ENCODE measurements at places on chromosomes 3 and 15. TPM values are rescaled to one million over a fixed set of nuclear protein-coding genes. Genes with fewer than 3 reads are reported as not detected.

GRCh38 chr3:177823701-177824189 lies 626.5 kb upstream of the TBL1XR1 start:
- no peaks in the 10 kb centered on the region for H3K27me3 ChIP-seq
- H3K27ac ChIP-seq, result no peak overlapping the region
- H3K4me3 ChIP-seq, result no peak overlapping the region
- peaks cover 15% of the 10 kb centered on the region for H3K4me1 ChIP-seq
- no peak for DNase-seq

DNA sequence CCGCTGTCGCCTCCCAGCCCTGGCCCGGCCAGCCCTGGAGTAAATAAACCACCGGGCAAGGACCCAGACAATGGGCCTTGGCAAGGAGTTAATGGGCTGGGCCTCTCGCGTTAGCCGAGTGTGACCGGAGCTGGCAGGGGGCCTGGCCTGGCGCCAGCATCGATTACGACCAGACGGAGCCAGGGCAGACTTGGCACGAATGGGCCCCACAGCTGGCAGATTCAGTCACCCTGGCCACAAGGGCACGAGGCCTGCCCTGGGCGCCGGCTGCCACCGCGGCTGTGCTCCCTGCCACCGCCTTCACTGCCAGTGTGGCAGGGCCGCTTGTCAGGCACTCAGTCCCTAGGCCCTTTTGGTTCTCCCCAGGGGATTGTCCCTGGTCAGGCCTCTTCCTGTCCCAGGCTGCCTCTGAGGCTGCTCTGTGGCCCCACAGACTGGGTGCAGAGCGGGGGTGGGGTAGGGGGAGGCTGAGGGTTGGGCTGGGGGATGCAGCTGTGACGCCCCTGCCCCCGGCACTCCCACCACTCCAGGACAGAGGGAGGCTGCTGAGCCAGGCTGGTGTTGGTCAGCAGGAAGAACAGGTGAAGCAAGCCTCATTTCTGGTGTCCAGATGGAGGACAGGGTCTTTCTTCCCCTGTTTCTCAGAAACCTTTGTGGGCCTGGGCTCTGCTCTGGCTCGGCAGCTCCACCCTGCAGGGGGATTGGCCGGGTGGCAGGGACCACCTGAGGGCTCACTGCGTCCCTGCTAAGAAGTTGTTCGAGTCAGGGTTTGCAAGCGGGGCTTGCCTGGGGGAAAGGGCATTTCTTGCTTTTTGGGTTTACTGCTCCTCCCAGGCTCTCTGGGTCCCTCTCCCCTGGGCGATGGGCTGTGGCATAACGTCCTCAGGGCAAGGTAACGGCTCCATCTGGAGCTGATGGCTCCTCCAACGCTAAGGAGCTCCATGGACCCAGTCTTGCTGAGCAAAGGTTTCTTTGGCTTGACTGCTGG lies 30.5 kb upstream of the SRP14 start:
- no peaks in the 10 kb centered on the region for H3K36me3 ChIP-seq
- H3K4me1 ChIP-seq, result peaks cover 15% of the 10 kb centered on the region
- H3K4me3 ChIP-seq, result no peak overlapping the region
- peaks cover 10% of the 10 kb centered on the region for H3K27me3 ChIP-seq
- DNase-seq, result no peak

GRCh38 chr15:88648357-88649214 lies 9.8 kb downstream of the ISG20 start:
- DNase-seq, result peak; percentile 59
- peak overlapping the region; percentile 46 for H3K4me3 ChIP-seq
- peaks cover 73% of the 10 kb centered on the region for H3K4me1 ChIP-seq

GRCh38 chr3:36677331-36678007 lies 86.9 kb downstream of the DCLK3 start:
- H3K36me3 ChIP-seq, result peaks cover 5% of the 10 kb centered on the region
- no peaks in the 10 kb centered on the region for H3K4me1 ChIP-seq
- H3K27me3 ChIP-seq, result no peaks in the 10 kb centered on the region
- no peak overlapping the region for H3K4me3 ChIP-seq

- H3K4me3 ChIP-seq, result no peak overlapping the region
- no peak overlapping the region for H3K27ac ChIP-seq
- H3K4me1 ChIP-seq, result peaks cover 10% of the 10 kb centered on the region
These were observed 12.8 kb upstream of the UTS2B start for GRCh38 chr3:191343115-191343514.

DNA sequence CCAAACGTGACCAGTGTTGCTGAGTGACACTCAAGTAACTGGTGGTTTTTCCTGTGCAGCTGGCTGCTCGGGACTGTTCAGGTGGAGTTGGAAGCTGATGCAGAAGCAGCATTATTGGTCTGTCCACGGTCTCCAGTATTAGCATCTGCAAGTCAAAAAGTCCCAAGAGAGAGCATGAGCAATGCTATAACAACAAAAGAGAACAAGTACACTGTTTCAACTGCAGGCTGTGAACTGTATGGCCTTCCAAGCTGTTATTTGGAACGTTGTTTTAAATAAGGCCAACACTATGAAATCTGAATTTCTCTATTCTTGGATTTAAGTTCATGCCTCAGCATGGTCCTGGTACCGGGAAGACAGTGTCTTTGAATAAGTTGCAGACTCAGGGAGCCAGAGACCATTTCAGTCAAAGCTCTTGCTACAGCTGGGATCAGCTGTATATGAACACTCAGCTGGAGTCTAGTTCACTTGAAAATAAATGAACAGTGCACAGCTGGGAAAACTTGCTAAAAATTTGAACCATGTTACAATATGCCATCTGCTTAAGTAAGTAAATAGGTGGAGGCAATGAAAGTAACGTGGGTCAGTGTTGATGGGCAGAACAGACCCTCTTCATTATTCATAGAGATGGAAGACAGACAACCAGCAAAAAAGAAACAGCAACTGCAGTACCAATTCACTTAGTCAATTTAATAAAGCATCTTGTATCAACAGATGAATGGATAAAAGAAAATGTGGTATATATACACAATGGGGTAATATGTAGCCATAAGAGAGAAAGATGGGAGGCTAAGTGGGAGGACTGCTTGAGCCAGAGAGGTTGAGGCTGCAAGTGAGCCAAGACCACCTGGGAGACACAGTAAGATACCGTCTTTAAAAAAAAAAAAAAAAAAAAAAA lies 45.1 kb downstream of the NR1I2 start:
- H3K27me3 ChIP-seq, result no peaks in the 10 kb centered on the region
- no peaks in the 10 kb centered on the region for H3K4me1 ChIP-seq
- no peak for DNase-seq
- peaks cover 6% of the 10 kb centered on the region for H3K36me3 ChIP-seq

- peaks cover 10% of the 10 kb centered on the region for H3K27me3 ChIP-seq
- H3K27ac ChIP-seq, result no peak overlapping the region
- H3K36me3 ChIP-seq, result no peaks in the 10 kb centered on the region
- no peak for DNase-seq
These were observed 18.1 kb downstream of the CRABP1 start for GRCh38 chr15:78358102-78358870.

- H3K4me1 ChIP-seq, result no peaks in the 10 kb centered on the region
- no peak for DNase-seq
- peaks cover 2% of the 10 kb centered on the region for H3K27me3 ChIP-seq
- no peak overlapping the region for H3K27ac ChIP-seq
These were observed 69.3 kb upstream of the ST8SIA2 start for GRCh38 chr15:92324101-92324963.

DNA sequence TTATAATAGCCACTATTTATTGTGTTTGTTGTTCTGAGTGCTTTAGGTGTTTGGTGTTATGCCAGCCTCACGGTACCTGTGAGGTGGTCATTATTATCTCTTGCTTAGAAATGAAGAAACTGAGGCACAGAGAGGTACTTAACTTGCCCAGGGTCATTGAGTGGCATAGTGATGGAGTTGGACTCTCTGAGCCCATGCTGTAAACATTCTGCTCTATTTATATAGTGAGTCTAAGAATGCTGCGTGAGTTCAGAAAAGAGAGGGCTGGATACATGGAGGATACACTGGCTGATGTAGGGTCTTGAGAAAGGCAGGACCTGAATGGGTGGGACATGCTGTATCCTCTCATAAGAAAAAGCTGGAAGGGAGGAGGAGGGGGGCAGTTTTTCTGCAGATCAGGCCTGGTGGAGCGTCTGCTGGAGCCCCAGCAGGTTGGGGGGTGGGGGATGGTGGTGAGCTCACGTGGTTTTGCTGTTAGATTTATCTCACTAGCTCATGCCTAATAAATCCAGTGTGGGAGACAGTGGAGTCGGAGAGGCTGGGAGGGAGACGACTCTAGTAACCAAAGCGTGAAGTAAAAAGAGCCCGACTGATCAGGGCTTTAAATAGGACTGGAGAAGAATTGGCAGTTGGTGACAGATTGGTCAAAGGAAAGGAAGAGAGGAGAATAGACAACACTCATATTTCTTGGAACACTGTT lies 16.0 kb downstream of the MED12L start:
- no peak overlapping the region for H3K27ac ChIP-seq
- no peak overlapping the region for H3K4me3 ChIP-seq
- peaks cover 24% of the 10 kb centered on the region for H3K27me3 ChIP-seq
- no peak for DNase-seq
- H3K36me3 ChIP-seq, result no peaks in the 10 kb centered on the region
- no peaks in the 10 kb centered on the region for H3K4me1 ChIP-seq

DNA sequence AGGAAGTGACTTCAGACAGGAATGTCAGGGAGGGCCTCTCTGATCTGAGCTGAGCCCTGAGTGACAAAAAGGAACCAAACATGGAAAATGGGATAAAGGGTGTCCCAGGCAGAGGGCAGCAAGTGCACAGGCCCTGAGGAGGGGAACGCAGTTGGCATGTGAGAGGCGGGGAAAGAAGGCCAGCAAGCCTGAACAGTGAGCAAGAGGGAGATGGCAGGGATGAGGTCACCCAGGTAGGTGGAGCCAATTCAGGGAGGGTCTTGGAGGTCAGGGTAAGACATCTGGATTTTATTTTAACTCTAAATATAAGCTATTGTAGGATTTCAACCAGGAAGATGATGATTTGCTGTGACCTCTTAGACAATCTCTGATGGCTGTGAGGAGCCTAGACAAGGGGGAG lies 167.7 kb downstream of the LRTM1 start:
- no peak overlapping the region for H3K4me3 ChIP-seq
- H3K36me3 ChIP-seq, result no peaks in the 10 kb centered on the region
- no peak overlapping the region for H3K27ac ChIP-seq

- H3K36me3 ChIP-seq, result peaks cover 4% of the 10 kb centered on the region
- peak overlapping the region; percentile 84 for H3K27ac ChIP-seq
- H3K4me3 ChIP-seq, result peak overlapping the region; percentile 95
- peak; percentile 31 for DNase-seq
- peaks cover 63% of the 10 kb centered on the region for H3K4me1 ChIP-seq
These were observed 1.4 kb downstream of the PLEKHO2 start for GRCh38 chr15:64842986-64843561.

CAMKV gene
- 0.43 TPM for total RNA-seq

LPP gene
- total RNA-seq, result 43.6 TPM

C2CD4B gene
- 1.5 TPM for total RNA-seq

EPHB3 gene
- not detected for total RNA-seq

IQGAP1 gene
- 207 TPM for total RNA-seq

AADACL2 gene
- not detected for total RNA-seq

SH3GL3 gene
- total RNA-seq, result not detected

XCR1 gene
- 0.05 TPM for total RNA-seq

CHRM5 gene
- not detected for total RNA-seq

CCR3 gene
- total RNA-seq, result not detected

All from activated CD4-positive, alpha-beta memory T cell treated with anti-CD3 and anti-CD28 coated beads for 36 hours (primary cell).